GM20000 (cell line): ENCODE measurements at places on chromosomes 2 and 18.

- DNase-seq, result peak; percentile 3
Measured at GRCh38 chr2:187138265-187138664, 289.3 kb upstream of the ZSWIM2 start.

GRCh38 chr2:235144291-235144690, 192.5 kb downstream of the SH3BP4 start:
- DNase-seq, result no peak

GRCh38 chr18:55275039-55275901, 312.7 kb downstream of the TCF4 start:
- DNase-seq, result no peak

DNA sequence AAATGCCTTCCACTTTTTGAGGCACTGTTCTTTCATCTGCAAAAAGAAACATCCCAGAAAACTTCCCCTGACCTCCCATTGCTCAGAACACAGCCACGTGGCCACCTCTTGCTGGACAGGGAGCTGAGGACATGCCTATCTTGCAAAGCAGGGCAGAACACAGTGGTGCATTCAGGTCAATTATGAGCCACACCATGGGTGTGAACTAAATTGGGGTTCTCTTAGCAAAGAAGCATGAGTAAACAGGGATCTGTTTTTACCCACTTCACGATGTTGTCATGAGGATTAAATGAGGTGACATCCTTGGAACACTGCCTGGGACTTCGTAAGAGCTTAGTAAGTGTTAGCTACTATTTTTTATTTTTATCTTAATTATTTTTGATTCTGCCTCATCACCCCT, 25.1 kb downstream of the BMP10 start:
- DNase-seq, result no peak

- DNase-seq, result peak; percentile 75
Measured at GRCh38 chr2:25309402-25309801, 32.3 kb downstream of the DNMT3A start.

DNA sequence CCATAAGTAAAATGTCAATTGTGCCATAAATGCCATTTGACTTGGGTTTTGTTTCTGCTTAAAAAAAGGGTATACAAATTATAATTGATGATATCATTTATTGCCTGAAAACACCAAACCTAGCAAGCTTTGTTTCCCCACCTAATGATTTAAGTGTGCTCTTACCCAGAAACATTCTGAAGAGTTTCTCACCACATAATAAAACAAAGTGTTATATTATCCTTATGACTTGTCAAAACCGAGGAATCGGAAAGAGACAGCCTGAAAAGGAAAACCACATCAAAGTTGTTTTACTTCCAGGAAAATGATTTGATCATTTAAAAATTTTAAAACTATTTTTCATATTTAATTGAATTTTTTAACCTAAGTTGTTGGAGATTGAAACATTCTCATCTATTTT, 170.5 kb upstream of the SLC39A10 start:
- no peak for DNase-seq

GRCh38 chr2:181578829-181579228, 78.1 kb downstream of the CERKL start:
- no peak for DNase-seq

- DNase-seq, result no peak
Measured at GRCh38 chr2:1656961-1657841, 87.1 kb downstream of the PXDN start.

DNA sequence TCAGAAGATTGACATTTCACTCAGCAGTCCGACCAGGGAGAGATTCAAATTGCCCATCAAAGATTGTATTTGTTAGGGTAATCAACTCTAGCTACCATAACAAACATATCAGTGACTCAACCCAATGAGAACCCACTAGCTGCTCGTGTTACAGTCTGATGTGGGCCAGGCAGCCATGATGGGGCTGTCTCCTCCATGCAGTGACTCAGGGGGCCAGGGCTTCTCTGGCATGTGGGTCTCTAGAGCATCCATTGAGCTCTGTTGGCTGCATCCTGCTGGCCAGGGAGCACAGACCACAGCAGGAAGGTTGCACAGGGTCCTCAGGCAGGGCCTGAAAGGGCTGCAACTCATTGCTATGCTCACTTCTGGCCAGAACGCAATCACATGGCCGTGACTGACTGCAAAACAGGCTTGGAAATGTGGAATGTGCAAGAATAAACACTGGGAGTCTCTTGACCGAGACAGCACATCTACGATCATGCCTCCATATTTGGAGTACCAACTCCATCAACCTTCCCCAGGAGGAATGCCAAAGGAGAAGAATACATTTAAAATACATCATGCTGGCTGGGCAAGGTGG, 216.8 kb downstream of the EIPR1 start:
- DNase-seq, result no peak

DNA sequence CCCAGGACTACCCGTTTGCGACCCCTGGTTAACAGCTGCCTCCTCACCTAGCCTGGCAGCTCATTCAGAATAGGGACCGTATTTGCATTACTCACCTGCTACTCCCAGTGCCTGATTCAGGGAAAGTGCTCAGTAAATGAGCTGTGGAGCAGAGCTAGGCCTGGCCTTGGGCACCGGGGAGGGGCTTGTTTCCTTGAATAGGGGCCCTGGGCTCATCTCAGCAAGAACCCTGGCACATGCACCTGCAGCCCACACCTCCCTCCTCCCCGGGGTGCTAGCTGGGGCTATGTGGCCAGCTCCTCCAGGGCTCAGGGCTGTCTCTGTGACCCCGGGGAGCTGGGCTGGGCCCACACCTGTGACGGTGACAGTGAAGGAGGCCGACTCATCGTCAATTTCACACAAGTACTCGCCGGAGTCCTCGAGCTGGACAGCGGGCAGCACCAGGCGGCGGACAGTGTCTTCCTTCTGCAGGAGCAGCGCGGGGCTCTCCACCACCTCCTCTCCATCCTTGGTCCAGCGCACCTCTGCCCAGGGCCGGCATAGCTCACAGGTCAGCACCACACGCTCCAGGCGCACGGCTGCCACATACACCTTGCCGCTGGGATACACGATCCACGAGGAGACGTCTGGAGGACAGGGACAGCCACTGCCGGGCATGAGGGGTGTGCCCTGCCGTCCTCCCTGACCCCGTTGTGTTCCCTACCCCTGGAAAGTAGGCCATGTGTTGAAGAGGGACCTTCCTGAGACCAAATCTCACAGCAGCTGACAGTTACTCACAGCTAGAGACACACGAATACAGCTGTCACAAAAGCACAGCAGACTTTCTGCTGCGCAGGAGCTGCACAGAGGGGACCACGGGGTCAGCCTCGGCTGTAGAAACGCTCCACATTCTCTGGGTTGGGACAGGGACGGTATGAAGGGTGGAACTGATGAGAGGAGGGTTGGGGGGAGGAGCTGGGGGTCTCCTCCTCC, 9.0 kb downstream of the OBSL1 start:
- DNase-seq, result no peak

DNA sequence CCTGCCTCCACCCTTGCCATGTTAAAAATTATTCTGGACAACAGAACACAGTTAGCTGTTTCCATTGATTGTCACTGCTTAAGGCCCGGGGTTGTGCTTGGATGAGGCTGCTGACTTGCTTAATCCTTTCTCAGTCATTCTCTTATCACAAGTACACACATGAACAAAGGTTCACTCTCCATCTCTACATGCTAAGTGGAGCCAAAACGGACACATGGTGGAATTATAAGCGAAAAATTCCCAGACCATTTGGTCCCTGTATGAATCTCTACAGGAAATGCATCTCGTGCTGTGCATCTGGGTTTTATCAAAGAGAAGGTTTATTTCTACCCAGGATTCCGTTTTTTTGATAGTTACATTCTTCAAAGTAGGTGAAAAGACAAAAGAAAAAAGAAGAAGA, 177.5 kb upstream of the ETAA1 start:
- DNase-seq, result no peak

DNA sequence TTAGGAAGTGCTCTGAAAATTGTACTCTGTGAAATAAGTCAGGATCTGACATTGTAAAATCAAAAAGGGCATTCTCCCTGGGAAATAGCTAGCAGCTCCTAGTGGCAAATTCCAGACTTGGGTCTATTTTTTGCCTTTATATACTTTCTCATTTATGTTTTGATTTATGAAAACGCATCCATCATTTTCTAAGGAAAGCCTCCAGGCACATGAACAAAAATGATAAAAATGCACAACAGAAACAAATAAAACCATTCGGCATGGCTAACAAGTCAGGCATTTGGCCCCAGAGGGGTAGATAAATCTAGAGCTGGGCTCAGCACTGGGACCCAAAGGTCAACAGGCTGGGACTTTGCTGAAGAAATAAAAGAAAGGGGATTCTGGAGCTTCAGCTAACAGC, 167.0 kb downstream of the BCL11A start:
- no peak for DNase-seq

- DNase-seq, result no peak
Measured at GRCh38 chr18:44826418-44827259, 146.0 kb downstream of the SETBP1 start.

- DNase-seq, result no peak
Measured at GRCh38 chr18:57780318-57780705, 22.8 kb downstream of the ATP8B1 start.

DNA sequence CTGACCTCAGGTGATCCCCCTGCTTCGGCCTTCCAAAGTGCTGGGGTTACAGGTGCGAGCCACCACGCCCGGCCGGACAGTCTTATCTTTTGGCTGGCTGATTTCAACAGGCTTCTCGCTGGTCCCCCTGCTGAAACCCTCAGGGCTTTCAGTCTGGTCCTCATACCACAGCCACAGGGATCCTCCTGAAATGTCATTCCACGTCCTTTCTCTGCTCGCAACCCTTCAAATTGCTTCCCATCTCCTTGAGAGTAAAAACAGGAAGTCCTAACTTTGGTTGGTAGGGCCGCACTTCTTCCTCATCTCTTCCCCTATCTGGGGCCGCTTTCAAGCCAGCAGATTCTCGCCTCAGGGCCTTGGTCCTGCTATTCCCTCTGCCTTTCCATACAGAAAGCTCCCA, 1.4 kb upstream of the CAB39 start:
- no peak for DNase-seq

- DNase-seq, result no peak
Measured at GRCh38 chr18:508835-509234, 8.3 kb upstream of the COLEC12 start.

DNA sequence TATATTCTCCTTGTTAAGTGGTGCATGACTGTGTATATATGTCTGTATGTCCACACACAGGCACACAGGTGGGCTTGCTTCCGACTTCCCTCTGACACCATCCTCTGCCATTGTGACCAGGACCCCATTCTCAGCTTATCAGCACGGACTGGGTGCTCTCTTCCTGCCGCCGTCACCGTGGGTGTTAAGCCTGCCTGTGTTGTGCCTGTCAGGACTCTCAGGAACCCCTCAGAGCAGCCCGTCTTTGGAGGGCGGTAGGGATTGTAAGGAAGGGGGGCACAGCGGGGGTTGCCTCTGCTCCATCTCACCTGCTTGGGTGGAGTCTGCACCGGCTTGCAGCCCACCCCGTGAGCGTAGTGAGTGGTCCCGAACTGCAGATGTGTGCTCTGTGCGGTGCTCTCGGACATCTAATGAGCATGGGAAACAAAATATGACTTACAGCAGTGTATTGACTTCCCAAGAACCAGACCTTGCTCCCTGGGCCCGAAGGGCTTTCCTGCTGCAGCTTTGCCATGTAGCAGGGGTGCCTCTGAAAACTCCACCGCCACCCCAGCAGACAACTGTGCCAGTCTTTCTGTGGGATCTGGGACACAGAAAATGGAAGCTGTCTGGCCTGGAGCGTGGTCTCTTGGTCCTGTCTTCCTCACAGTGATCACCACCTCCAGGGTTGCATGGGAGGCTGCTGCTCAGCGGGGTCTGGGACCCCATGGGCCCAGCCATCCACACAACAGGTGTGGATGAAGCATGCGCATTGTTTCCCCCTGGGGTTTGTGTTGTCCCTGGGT, 58.9 kb downstream of the SH3RF3 start:
- DNase-seq, result no peak

GRCh38 chr18:66550366-66550765, 53.5 kb downstream of the CDH19 start:
- DNase-seq, result no peak

GRCh38 chr18:76463872-76464271, 31.2 kb downstream of the ZNF516 start:
- no peak for DNase-seq

DNA sequence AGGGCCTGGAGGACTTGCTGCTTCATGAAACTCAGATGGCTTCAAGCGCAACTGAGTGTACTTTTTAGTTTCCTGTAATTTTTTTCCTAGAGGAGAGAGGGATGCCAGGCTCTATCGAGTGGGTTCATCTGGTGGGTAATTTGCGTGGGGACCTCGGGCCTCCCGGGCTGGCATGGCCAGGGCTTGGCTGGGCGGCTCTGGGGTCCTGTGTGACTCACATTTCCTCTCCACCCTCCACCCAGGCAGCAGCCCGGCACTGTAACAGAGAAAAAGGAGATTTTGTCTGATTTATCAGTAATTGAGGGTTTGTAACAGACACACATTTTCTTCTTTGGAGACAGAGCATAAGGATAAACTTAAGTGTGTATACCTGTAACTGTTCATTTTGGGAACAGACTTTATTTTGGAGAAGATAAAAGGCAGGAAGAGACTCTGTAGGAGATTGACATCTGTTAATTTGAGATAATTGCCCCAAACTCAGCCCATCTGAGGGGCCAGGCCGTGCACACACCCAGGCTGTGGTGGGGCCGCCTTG, 64.3 kb downstream of the NFATC1 start:
- DNase-seq, result peak; percentile 64

- no peak for DNase-seq
Measured at GRCh38 chr2:241953324-241953928, 83.9 kb downstream of the RTP5 start.

- DNase-seq, result no peak
Measured at GRCh38 chr2:212532585-212532984, 6.0 kb downstream of the ERBB4 start.

DNA sequence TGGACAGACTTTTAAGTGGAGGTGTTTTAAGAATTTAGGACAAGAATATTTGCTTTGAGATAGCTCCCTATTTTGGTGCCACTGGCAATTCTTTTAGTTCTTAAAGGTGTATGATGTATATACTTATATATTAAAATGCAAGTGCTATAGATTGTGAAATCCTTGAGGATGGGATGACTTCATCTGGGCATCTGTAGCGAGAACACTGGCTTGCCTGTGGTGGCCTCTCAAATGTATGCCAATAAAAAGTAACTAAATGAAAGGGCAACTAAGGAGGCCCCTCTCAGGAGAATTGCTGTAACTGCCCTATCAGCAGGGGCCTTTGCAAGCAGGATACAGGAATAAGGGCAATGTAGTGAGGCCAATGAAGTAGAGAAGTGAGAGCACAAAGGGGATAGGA, 2.6 kb upstream of the THUMPD2 start:
- DNase-seq, result no peak

GRCh38 chr2:12256206-12256605, 460.5 kb upstream of the TRIB2 start:
- no peak for DNase-seq

GRCh38 chr2:101467306-101467705, 7.6 kb downstream of the RFX8 start:
- DNase-seq, result no peak
